Iris pigment epithelial cell (primary cell): ENCODE measurements at places on chromosomes 1 and 21.

GRCh38 chr1:24659993-24660665 is 17.0 kb downstream of the SRRM1 start:
- peak; percentile 34 for DNase-seq

GRCh38 chr21:45574081-45574501 is 31.9 kb upstream of the SLC19A1 start:
- no peak for DNase-seq

- DNase-seq, result no peak
These were observed 5.2 kb downstream of the TXLNA start for GRCh38 chr1:32184650-32185049.

DNA sequence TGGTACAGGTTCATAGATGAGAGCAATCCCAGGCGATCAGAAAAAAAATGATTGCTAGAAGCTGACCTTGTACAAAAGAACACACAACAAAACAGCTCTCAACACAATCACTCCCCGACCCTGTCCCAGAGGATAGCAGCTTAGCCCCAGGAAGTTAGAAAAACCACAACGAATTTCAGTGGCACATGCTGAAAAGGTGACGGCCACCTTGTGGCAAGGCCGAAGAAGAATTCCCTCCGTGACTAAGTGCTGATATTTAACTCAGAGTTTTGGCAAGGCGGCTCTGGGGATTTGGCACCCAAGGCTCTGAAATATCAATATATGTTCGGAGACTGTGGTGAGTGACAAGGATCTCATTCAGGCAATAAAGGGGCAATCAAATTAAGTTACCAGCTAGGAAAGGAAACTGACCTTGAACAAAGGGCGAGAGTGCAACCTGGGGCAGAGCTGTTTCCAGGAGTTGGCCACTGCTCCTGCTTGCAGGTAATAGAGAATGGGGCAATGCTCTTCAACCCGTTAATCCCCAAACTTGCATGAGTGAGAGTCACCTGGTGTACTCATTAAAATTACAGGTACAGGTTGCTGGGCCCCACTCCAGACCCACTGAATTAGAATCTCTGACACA is 96.2 kb downstream of the BEND5 start:
- DNase-seq, result no peak

GRCh38 chr1:93448292-93448982 is 519 bp downstream of the FNBP1L start:
- no peak for DNase-seq

GRCh38 chr1:230569201-230569600 is 73.1 kb upstream of the COG2 start:
- DNase-seq, result no peak

GRCh38 chr21:18460979-18461378 is 57.4 kb upstream of the TMPRSS15 start:
- DNase-seq, result no peak

DNA sequence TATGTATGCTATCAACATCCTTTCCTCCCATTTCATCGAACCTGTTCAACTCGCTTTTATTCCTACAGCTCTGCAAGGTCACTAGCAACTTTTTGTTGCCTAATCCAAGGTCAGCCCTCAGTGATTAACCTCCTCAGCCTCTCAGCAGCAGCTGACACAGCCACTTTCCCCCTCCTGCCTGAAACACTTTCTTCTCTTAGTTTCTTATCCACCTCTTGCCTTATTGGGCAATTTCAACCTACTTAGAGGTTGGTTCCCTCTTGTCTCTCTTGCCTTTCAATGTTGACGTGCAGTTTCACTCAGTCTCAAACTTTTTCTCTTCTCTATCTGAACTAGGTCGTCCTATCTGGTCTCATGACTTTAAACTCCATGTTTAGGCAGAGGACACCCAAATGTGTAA is 156.3 kb downstream of the C1orf94 start:
- DNase-seq, result no peak

GRCh38 chr1:6477039-6477820 is 11.3 kb upstream of the TNFRSF25 start:
- no peak for DNase-seq

GRCh38 chr1:32878183-32878582 is 7.5 kb upstream of the FNDC5 start:
- peak; percentile 59 for DNase-seq

GRCh38 chr1:30273456-30273855 is 449.9 kb downstream of the MATN1 start:
- no peak for DNase-seq

- no peak for DNase-seq
These were observed 142.9 kb downstream of the VPS13D start for GRCh38 chr1:12372761-12373160.

- peak; percentile 84 for DNase-seq
These were observed 987.8 kb upstream of the ADAMTS5 start for GRCh38 chr21:27954543-27955165.

GRCh38 chr1:69791311-69791710 is 223.6 kb downstream of the LRRC7 start:
- peak; percentile 59 for DNase-seq

DNA sequence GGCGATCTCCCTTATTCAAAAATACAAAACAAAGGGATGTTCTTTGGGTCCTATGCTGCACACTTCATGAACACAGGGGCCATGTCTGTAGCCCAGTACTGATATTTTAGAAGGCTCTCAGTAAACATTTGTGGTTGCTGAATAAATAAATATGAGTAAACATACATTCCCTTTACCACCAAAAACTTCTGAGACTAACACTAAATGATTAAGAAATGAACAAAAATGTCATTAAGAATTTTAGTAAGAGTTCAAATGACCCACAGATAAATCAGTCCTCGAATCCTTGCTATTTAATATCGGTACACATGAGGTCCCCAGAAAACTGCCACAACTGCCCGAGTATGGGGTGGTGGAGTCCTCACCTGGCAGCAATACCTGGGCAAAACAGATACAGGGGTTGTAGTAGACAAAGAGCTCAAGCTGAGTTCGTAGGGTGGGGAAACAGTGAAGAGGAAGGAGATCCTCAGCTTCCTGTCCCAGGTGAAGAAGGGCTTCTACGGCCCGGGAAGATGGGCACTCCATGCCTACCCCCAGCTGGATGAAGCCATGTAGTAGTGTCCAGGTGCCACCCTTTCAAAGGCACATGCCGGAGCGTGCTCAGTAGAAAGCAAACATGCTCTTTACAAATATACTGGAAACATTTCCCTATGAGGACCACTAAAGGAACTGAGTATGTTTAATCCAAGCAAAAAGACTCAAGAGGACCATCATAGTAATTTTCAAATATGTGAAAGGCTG is 72.6 kb upstream of the ARHGAP29 start:
- DNase-seq, result no peak
